ENCODE measurements at places on chromosomes 11 and 22.

- DNase-seq: no peak
These were observed 38.9 kb upstream of the TH start for GRCh38 chr11:2210366-2211112.

GRCh38 chr11:106625566-106625965, 392.7 kb downstream of the GUCY1A2 start:
- DNase-seq: no peak

DNA sequence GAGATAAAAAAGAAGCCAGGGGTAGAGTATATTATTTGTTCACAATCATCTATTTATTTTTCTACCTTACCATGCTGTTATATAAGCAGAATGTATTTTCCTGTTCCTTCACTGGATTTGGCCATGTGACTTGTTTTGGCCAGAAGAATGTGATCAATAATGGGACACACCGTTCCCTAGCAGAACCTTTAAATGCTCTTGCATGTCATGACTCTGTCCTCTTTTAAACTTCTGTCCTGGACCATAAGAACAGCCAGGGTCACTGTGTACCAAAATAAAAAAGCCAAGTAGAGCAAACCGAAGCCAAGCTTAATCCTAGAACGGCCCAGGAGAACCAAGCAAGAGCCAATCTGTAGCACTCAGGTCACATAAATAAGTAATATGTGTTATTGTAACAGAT, 1682.4 kb downstream of the LRRC4C start:
- DNase-seq: no peak

DNA sequence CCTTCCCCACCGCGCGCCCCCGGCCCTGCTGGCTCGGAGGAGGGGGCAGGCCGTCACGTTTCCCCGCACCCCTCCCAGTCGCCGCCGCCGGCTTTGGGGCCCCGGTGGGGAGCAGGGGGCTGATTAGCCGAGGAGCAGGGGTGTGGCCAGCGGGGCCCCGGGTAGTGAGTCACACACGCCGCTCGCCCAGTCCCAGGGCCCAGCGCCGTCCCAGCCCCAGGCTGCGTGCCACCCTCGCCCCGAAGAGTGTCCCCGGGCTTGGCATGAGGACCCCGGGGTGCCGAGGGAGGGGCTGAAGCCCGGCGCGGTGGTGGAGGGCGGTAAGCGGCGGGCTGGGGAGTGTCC, 34.4 kb downstream of the PRDM11 start:
- DNase-seq: peak; percentile 13

- DNase-seq: no peak
These were observed 44.3 kb upstream of the NNMT start for GRCh38 chr11:114251815-114252337.

- no peak for DNase-seq
These were observed 28.9 kb downstream of the MOV10L1 start for GRCh38 chr22:50118557-50119168.

- DNase-seq: no peak
These were observed 320 bp upstream of the PHLDA2 start for GRCh38 chr11:2929531-2929949.

DNA sequence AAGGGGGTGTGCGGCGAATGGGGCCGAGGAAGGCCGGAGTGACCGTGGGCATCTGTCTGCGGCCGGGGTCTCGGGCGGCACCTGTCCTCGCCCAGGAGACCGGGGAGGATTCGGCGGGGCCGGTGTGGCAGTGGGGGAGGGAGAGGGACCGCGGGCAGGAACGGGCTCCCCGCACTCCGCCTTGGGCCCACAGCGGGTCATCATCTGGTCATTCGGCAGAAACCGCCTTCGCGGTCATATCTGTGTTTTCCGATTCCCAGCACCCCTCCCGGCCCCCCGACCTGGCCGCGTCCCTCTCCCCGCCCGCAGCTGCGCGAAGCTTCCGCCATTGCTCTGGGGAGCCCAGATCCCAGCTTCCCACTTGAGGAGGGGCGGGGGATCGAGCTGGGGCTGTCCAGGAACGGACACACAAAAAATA, 824 bp upstream of the CBX6 start:
- no peak for DNase-seq

DNA sequence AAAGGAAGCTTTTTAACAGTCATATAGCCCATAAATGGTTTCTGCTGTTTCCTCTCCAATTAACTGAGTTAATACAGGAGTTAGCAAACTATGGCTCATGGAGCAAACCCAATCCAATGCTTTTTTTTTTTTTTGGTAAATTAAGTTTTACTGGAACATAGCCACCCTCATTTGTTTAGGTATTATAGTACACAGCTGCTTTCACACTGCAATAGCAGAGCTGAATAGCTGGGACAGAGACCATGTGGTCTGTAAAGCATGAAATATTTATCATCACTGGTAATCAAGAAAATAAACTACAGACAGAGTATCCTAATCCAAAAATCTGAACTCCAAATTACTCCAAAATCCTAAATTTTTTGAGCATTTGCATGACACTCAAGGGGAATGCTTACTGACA, 53.7 kb downstream of the RDX start:
- DNase-seq: no peak

- no peak for DNase-seq
These were observed 2226.5 kb upstream of the RAG2 start for GRCh38 chr11:38824573-38824972.

DNA sequence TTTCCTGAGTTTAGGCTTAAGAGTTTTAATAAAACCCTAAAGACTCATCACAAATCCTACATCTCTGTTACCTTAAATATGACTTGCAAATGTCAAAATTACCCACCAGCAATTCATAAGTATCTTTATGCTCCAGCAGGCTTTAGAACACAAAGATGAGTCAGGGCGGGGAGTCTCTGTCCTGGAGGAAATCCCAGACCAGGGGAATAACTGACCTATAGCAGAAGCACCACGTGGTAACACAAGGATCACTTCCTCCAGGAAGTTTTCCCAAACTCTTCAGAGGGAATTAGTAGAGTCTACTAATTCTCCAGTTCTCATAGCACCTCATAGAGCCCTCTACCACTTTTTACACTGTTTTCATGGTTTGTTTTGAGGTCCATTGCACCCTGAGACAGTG, 217.0 kb downstream of the NAV2 start:
- DNase-seq: no peak

- DNase-seq: no peak
These were observed 97.4 kb upstream of the IGLL5 start for GRCh38 chr22:22789922-22790845.

DNA sequence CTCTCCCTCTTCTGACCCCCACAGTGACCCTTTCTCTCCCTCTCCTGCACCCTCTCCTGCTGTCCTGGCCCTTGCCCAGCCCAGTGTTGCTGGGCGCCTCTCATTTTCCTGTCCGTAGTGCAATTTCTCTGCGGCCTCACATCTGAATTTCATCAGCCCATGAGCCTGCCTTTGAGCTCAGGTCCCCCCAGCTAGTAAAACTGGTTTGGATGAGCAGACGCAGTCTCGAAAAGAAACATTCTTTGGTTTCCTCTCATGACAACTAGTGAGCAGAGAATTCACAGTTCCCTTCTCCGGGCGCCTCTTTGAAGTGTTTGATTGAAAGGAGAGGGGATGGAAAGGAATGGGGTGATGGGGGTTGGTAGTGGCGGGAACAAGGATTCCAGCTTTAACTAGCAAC, 126.0 kb upstream of the CADM1 start:
- DNase-seq: no peak

DNA sequence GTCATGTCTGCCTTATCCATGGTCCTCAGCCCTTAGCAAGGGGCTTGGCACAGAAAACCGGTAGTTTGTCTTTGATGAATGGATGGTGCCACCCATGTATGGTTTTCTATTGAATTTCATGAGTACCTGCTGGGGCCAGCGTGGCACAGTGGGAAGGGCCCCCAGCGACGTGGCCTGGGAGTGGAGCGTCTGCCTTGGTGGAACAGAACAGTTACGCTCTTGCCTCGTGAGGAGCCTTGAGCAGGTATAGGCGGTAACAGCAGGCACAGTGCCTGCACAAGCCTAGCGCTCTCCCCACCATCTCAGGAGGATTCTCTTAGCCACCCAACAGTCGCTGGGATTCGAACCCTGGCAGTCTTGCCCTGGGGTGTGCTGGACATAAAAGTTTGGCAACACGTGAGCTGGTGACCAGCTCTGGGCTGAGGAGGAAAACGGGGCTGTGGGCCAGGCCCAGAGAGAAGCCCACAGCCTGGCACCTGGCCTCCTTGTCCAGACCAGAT, 3.0 kb upstream of the SSH3 start:
- no peak for DNase-seq

DNA sequence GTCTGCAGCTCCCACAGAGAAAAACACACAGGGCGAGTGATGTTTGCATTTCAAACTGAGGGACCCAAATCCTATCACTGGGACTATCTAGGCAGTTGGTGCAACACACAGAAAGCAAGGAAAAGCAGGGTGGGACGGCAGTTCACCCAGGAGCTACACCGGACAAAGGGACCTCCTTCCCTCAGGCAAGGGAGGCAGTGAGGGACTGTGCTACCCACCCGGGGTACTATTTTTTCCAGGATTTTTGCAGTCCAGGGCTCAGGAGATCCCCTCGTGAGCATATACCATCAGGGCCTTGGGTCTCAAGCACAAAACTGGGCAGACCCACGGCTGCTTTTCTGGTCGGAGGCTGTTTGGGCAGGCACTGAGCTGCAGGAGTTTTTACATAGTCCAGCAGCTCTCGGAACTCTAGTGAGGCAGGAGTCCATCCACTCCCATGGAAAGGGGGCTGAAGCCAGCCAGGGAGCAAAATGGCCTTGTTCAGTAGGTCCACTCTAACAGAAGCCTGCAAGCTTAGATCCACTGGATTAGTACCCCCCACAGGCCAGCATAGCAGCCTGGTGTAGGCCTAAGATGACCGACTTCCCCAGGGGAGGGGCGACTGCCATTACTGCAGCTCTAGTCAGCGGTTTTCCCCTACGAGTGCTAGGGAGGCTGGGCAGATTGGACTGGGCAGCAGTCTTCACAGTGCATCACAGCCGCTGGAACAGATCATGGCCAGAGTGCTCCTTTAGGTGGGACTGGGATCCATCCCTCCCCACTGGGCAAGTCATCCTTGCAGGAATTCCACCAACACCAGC, 28.2 kb downstream of the CARD18 start:
- no peak for DNase-seq

- DNase-seq: no peak
These were observed 20.5 kb upstream of the CLPB start for GRCh38 chr11:72454791-72455190.

- DNase-seq: no peak
These were observed 11.8 kb upstream of the CCDC89 start for GRCh38 chr11:85697747-85698146.

DNA sequence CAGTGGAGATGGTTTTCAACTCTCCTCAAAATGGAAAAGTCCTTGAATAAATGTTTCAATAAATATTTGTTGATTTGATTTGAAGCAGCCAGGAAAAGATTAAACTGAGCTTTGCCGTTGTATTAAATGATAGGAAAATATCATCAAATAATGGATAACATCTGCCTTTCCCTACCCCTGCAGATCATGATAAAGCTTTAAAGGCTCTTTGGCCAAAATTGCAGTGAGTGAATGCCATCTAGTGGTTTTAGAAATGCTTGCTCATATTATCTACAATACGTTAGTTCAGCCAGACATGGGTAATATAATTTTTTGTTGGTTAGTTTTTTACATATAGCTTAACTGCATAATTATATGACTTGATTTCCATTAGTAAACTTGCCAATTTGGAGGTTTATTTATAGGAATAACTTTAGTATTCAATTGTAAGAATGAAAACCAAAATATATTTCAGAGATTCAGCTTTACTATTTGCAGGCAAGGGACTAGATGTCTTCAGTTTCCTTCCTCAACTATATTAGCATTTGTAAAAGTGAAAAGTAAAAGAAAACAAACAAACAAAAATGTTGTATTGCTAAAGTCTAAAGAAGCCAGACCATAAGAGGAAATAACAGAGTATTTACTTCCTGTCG, 159.2 kb downstream of the MSANTD4 start:
- DNase-seq: no peak

- no peak for DNase-seq
These were observed 70.2 kb upstream of the CREB3L1 start for GRCh38 chr11:46207270-46207669.

- no peak for DNase-seq
These were observed 17.0 kb downstream of the ATXN10 start for GRCh38 chr22:45688600-45689080.

DNA sequence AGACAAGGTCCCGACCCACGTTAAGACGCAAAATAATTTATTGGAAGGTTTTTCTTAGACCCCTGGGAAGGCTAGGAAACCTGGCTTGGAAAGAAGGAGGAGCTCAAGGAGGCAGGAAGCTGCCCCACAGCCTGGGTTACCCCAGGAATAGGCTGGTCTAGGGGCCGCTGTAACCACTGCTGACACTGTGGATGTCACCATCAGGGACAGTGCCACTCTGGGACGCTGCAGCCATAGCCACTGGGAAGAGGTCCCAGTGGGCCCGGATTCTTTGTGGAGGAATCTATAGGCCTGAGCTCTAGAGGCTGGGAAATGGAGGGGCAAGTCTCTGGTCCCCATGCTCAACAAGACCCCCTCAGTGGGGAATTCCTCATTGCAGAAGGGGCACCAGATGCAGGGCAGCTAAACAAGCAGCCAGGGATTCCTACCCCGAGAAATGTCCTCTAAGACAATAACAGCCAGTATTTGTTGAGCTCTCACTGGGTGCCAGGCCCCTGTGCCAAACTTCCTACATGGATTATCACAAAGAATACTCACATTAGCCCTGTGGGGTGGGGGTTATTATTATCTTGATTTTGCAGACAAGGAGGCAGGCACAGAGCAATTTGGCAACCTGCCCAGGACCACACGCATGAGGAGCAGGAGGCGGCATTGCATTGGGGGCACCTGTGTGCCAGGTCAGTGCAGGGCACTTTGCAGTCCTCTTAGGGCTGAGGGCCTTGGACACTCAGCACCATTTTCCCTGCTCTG, 19.5 kb upstream of the CHKA start:
- no peak for DNase-seq

- DNase-seq: no peak
These were observed 18.5 kb downstream of the MGAT3 start for GRCh38 chr22:39475337-39475736.

DNA sequence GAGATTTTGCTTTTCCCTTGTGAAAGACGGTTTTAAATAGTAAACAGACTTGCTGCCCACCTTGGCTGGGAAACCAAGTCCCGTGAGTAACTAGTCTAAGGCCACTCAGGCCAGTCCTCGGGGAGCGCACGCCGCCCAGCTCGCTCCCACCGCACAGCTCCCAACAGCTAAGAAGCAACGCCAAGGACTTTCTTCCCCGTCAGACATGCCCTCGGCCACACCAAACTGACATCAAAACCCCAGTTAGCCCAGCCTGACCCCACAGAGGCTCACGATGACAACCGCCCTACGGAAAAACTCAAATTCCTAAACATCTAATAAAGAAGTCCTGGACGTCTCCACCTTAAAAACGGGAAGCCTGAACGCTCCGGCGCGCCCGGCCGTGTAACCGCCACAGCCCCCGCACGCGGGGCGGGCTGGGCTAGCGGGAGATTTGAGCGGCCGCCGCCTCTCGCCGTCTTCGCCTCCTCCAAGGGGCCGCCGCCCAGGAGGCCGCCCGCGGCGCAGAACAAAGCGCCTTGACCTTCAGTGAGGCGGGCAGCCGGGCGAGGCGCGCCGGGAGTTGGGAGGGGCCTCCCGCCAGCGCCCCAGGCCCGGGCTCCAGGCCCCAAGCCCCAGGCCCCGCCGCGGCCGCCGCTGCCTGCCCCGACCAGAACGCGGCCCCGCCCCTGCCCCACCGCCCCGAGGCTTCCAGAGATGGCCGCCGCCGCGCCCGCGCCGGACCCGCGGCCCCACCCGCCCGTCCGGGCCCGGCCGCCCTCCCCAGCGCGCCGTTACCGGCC, 486 bp downstream of the NAP1L4 start:
- no peak for DNase-seq

- no peak for DNase-seq
These were observed 40.2 kb upstream of the PICALM start for GRCh38 chr11:86108890-86109638.

GRCh38 chr11:73465871-73466270, 89.7 kb downstream of the RELT start:
- no peak for DNase-seq

- DNase-seq: no peak
These were observed 22.8 kb downstream of the OSBP2 start for GRCh38 chr22:30717331-30717921.

Measured in stimulated activated CD8-positive, alpha-beta memory T cell treated with anti-CD3 and anti-CD28 coated beads, Interleukin-12 subunit alpha, Interleukin-12 subunit beta, amount 100 ng/mL, for 1 hour (primary cell).